Esophagus squamous epithelium (tissue), 5 donors: ENCODE measurements at places on chromosomes 5 and 9.

DNA sequence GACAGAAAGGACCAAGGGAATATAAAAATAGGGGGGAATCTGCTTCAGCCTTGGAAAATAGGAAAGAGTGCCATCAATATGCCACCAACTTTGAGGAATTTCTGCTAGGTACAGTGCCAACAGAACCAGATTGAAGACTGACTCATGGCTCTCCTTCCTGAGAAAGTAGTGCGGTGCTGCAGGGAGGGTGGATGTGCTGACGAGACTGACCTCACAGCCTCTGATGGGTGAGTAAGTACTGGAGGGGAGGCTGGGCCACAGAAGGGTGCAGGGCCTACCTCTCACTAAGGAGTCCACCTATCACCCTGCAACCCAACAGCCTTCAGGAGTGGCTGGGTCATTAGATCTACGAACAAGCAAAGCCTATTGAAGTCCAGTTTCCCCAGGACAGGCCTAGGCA is 187.6 kb downstream of the GABBR2 start:
- DNase-seq, result no peak

DNA sequence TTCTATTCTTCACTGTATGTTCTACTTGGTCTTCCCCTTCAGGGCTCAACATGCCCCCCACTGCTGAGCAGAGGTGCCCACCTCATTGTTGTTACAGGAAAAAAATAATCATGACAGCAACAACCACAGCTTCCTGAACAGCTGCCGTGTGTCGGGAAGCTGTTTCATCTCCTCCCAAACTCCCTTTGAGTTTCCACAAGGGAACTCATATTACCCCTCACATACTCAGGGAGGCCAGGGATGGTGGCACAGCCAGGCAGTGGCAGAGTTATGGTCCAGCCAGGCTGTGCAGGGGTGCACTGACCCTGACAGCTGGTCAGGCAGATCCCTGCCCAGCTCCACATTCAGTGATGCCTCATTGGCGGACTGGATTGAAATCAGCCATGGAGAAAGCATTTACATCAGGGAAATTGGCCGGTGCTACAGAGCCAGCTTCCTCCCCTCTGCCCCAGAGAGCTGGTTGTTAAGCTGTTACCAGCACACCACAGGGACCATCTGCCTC is 37.3 kb downstream of the SARDH start:
- no peak for DNase-seq

DNA sequence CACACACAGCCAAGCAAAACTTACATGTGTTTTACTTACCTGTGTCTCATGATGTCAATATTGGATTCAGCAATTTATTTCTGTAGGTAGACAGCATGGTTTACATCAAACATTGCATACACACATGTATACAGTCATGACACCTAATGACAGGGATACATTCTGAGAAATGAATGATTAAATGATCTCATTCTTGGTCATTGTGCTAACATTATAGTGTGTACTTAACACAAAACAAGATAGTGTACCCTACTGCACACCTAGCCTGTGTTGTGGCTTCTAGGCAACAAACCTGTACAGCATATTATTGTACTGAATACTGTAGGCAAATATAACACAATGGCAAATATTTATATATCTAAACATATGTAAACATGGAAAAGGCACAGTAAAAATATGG is 28.0 kb downstream of the ISOC1 start:
- DNase-seq, result no peak

DNA sequence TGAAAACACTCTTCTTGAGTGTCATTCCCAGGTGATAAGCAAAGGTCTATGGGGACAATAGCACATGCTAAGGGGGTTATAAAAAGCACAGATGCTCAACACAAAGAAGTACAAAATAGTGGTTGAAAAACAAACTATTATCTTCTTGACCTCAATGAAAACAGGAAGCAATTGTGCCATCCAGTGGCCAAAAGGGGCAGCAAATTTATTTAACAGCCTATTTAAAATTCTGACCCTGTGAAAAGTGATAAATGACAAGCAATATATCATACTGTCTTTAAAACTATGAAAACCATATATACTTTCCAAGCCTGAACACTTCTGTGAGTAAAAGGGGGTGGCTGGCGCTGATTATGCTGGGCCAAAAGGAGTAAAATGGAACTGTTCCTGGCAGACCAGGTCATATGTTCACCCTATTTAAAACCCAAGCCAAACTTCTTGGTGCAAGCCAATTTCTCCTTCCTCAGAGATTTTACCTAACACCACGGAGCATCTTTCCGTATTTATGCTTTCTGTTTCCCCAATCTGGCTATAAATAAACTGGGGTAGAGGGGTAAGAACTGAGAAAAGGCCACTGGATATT is 29.7 kb downstream of the TEX10 start:
- no peak for DNase-seq

GRCh38 chr9:18730241-18730640 is 256.3 kb downstream of the ADAMTSL1 start:
- no peak for DNase-seq

- DNase-seq, result no peak
These were observed 42.9 kb downstream of the DBH start for GRCh38 chr9:133679056-133679455.

- no peak for DNase-seq
These were observed 158.7 kb downstream of the NMUR2 start for GRCh38 chr5:152246401-152246800.

GRCh38 chr9:120734607-120735410 is 20.5 kb upstream of the MEGF9 start:
- no peak for DNase-seq

- DNase-seq, result no peak
These were observed 120.2 kb downstream of the CARTPT start for GRCh38 chr5:71839096-71839884.

- no peak for DNase-seq
These were observed 188.4 kb downstream of the SNCAIP start for GRCh38 chr5:122500245-122501088.

GRCh38 chr9:16052757-16053530 is 500.1 kb downstream of the CCDC171 start:
- no peak for DNase-seq

- DNase-seq, result no peak
These were observed 53.9 kb upstream of the RNU6ATAC start for GRCh38 chr9:134218230-134218629.
